ENCODE measurements at places on chromosomes 1 and 21. TPM values are rescaled to one million over a fixed set of nuclear protein-coding genes. Genes with fewer than 3 reads are reported as not detected.

- no peak for DNase-seq
These were observed 15.6 kb downstream of the SLC26A9 start for GRCh38 chr1:205927676-205928075.

GRCh38 chr1:241423541-241424479 lies 66.8 kb upstream of the RGS7 start:
- DNase-seq: no peak

DNA sequence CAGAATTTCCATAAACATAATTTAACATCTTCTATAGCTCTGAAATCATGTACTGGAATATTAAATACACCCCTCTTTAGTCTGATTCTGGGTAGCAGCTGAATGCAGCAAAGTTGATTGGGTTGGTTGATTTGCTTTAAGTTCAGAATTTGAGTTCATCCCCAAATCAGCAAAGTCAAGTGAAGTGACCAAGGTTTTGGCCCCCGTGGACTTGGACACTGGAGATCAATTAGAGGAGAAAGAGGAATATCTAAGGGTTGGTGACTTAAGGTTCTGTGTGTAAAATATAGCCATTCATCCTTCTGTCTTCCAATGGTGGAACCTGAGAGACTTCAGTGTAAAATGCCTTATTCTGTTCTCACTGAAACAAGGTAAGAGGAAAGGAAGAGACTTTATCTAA lies at the start of gene OR2L13:
Gene OR2L13 (plus strand): TSS at position 301 of the 400 bp plus-strand sequence. CDS start 4,192 bp downstream, outside the sequence.
- DNase-seq: no peak

GRCh38 chr1:114299331-114299975 lies 145.8 kb upstream of the SYT6 start:
- DNase-seq: no peak

- no peak for DNase-seq
These were observed 246.9 kb upstream of the LRRC7 start for GRCh38 chr1:69320757-69321211.

- DNase-seq: no peak
These were observed 162.4 kb downstream of the ZSCAN20 start for GRCh38 chr1:33634806-33635205.

DNA sequence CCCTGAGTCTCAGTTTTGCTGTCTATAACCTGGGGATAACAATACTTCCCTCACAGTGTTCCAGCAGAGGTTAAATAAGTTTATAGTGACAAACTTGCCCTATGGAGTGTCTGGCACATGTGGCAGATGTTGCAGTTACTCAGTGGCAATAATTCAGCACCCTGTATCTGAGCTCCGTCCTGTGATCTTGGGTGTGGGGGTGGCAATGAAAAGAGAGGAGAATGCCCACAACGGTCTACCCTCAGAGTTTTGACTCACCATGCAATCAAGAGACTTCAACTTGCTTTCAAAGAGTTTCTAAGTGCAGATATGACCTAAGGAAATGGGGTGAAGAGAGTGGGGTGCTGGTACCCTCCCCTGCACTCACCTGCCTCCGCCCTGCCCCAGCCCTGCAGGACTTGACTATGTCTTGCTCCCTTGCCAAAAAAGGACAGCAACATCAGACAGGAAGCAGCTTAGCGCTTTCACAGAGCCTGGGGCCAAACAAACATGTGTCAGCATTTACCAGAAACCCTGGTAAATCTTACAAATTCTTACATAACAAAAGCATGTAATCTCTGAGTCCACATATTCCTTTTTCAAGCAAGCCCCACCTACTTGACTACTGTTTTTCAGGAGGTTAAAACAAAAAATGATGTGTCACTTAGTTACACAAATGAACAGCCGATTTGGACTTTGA lies 185.1 kb upstream of the CAMK1G start:
- no peak for DNase-seq

DNA sequence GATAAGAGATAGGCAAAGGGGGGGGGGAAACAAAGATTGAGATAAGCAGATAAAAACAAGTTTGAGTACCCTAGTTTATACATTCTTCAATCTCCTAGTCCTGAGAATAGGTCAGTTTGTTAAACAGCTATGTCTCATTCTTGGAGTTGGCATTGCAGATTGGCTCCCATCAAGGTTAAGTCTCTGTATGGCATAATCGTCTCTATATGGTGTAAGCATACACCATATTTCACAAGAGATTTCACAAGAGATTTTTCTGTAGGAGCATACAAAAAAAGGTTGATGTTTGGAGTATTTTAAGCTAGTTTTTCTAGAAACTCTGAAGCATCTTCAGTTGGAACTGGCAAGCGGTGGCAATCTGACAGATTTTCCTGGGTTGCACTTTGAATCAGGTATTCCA lies 35.8 kb downstream of the NCAM2 start:
- no peak for DNase-seq

DNA sequence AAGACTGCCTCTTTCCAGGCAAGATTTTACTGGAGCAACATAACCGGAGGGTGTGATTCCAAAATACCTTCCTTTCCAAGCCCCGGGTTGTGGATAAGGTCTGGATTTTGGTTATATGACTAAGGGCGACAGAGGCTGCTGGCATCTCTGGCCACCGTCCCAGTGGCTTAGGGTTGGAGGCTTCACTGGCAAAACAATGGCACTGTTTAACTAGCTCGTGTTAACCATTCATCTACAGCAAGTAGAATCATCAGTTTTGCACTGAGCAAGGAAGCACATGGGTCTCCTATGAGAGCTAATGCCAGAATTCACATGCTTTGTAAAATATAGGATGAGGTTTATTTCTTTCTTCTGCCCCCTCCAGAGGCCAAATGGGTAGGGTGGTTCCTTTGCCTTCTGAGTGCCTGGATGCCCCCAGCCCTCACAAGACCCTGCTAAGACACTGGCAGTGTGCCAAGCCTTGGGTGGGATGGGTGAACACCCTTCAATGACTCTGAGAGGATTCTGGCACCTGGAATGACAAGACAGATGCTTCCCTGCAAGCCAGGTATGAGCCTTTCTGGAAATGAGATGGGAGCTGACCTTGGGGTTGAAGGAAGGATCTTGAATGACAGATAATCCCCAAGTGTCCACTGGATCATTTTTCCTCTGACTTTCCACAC lies 36.8 kb downstream of the DHCR24 start:
- peak; percentile 59 for DNase-seq

EEIG2 gene
- 6.1 TPM for total RNA-seq

CD1E gene
- not detected for total RNA-seq
